Activated CD4-positive, alpha-beta T cell treated with anti-CD3 and anti-CD28 coated beads for 48 hours (primary cell): ENCODE measurements at places on chromosomes 11 and 22.

- no peak for DNase-seq
Measured at GRCh38 chr11:60332846-60333245, 5.8 kb downstream of the MS4A6E start.

DNA sequence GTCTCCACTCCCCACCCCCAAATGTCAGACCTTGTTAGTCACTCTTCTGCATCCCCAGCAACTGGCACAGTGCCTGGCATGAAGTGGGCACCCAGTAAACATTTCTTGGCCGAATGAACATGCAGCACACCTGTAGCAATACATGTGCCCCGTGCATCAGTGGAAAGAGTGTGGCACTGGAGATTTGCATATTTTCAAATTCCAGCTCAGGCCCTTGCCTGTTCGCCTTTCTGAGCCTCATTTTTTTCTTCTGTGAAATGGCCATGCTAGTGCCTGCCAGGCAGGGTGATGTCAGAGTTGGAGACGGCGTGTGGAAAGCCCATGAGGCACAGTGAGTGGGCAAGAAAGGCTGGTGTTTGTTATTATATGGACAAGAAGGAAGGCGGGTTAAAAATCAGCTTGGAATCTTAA lies 38.7 kb downstream of the CD82 start:
- no peak for DNase-seq

GRCh38 chr11:12963051-12963450 lies 46.1 kb upstream of the RASSF10 start:
- DNase-seq = no peak

GRCh38 chr22:46013460-46014416 lies 36.8 kb upstream of the WNT7B start:
- peak; percentile 95 for DNase-seq

DNA sequence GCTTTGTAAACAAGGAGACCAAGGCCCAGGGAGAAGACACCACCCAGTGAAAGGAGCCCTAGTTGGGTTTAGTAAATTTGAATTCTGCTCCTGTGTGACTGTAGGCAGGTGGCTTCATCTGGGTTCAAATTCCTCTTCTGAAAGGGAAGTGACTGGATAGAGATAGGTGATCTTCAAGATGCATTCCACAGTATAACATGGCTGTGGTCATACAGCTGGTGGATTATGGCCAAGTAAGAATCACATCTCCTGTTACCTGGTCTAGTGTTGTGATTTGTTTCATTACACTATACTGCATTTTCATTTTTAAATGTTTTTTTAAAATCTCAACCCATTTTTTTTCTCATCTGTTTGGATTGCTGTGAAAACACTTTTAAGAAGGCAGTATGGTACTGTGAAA lies 58.0 kb upstream of the PICALM start:
- DNase-seq = no peak

- no peak for DNase-seq
Measured at GRCh38 chr11:3111919-3112690, 53.0 kb downstream of the OSBPL5 start.

DNA sequence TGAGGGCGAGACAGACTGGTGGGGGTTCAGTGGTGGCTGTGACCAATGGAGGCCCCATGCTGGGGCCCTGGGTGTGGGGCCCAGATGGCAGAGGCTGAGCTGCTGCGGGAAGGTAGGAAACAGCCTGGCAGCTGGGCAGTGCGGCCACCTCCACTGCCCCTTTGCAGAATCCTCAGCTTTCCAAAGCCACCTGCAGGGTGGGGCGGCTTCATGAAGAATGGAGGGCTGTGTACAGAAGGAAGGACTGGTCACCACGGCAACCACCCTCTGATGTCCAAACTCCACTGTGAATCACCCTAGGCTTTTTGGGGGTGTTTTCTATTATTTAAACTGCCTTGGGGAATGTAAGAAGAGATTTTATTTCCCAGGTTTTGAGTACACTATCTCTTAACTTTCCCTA lies 166.3 kb upstream of the NAV2 start:
- no peak for DNase-seq

DNA sequence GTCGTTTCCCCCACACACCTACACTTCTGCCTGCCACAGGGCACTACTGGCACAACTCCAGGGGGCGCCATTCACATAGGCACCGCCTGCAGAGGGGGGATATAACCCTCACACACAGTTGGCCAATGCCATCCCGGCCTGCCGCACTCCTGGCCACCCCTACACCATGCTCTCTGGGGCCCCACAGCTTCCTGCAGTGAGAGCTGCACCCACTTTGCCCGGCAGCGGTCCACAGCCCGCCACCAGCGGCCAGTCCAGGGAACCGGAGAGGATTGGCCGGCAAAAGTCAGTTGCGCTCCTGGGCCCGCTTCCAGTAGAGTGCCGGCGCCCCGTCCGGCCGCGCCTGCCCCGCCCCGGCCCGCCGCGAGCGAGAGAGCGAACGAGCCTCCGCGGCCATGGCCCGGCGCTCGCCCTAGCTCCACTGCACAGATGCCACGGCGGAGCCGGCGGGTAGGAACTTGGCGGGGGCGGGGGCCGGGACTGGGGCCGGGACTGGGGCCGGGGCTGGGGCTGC lies 25.6 kb upstream of the SUSD2 start:
- DNase-seq = peak; percentile 65

- no peak for DNase-seq
Measured at GRCh38 chr11:72570893-72571661, 103.1 kb downstream of the PDE2A start.

DNA sequence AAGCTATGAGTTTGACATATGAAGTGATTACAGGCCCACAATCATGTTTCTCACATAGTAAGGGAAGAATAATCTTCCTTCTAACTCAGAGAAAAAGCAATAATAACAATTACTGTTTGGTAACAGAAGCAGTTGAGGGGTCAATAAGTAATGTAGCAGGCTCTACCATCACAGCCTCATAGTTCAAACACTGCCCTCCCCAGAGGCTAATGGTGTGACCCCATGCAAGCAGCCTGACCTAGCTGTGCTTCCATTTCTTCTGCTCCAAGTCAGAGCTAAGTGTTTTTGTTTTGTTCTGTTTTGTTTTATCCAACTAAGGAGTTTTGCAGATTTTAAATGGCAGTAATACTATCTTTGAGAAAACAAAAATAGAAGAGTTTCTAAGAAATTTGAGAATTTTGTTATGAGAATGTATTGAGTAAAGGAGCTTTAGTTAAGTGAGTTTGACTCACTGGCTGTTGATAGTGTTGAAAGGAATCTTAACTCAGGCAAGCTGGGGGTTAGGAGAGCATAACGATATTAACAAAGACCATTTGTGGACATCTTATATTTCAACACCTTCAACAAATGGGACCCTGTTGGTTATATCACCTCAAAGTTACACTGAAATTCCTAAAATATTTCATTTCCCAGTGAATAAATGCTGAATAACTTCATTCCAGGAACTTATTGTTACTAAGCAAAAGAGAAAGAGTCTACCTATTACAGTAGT lies 48.5 kb downstream of the GUCY1A2 start:
- no peak for DNase-seq

- no peak for DNase-seq
Measured at GRCh38 chr22:43096420-43096819, 7.2 kb upstream of the TTLL1 start.

DNA sequence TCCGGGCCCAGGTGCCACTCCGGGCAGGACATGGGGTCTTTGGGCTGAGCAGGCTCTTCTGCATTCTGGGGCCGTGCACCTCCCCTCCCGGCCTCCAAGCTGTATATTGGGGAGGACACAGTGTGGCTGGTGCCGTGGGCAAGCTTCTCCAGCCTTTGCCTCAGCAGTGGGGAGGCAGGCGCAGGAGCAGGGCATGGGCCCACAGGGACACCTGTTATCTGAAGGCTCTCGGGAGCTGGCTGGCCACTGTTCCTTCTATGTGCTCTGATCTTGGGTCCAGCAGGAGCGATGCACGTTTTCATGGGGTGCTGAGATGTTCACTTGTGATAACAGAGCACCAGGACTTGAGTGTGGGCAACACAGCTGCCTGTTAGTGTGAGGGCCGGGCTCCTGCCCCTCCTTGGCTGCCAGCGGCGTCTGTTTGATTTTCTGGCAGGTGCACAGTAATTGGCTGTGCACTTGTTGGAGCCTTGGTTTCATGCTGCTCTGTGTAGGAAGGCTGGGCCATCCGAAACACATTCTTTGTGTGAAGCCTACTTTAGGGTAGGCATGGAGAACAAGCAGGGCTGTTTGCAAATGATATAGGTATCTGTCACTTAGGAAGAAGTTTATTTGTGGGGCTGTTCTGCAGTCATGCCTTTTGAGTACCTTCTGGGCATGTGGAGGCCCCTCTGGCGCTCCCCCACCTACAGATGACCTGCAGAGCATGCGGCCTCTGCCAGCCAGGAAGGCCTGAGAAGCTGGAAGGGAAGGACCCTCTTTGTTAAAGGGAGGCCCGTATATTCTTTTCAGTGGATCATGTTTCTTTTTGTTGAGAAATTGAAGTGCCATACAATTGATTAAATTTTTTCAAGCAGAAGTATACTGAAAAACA lies 201.5 kb downstream of the TBC1D22A start:
- no peak for DNase-seq

DNA sequence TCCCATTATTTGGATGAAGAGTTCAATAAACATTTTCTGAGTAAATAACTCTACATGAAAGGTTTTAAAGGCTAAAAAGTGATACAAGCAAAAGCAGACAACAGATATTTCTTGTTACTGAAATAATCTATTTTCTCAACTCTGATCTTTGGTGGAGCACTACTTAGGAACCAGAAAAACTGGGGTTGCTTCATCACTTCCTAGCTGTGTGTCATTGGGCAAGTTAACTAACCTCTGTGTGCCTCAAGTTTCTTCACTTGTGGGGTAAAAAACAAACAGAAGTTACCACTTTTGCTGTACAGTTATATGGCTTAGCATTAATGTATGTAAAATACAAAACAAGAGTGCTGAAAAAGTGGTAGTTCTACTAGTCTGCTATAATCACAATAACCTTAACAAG lies 5.6 kb downstream of the MAPK1 start:
- no peak for DNase-seq

GRCh38 chr11:86515297-86516094 lies 140.8 kb downstream of the CCDC81 start:
- no peak for DNase-seq

GRCh38 chr22:24894220-24894975 lies 52.1 kb downstream of the LHFPL7 start:
- no peak for DNase-seq

DNA sequence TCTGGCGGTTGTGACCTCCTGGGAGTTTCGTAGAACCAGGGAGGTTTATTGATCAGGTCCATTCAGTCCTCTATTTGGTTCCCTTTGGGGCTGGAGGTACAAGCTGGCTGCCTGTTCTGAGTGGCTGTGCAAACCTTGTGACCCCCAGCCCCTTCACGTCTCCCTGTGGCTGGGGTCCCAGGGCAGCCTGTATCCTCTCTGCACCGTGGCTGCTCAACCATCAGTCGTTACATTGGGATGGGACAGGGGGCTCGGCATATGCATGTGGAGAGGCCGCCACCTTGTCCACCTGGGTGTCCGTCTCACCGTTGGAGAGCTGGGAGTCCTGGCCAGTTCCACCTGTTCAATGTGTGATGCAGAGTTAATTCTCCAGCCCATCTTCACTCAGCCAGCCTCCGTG lies 195.7 kb downstream of the TBC1D22A start:
- no peak for DNase-seq

- DNase-seq = no peak
Measured at GRCh38 chr22:37454857-37455686, 27.8 kb upstream of the ELFN2 start.

DNA sequence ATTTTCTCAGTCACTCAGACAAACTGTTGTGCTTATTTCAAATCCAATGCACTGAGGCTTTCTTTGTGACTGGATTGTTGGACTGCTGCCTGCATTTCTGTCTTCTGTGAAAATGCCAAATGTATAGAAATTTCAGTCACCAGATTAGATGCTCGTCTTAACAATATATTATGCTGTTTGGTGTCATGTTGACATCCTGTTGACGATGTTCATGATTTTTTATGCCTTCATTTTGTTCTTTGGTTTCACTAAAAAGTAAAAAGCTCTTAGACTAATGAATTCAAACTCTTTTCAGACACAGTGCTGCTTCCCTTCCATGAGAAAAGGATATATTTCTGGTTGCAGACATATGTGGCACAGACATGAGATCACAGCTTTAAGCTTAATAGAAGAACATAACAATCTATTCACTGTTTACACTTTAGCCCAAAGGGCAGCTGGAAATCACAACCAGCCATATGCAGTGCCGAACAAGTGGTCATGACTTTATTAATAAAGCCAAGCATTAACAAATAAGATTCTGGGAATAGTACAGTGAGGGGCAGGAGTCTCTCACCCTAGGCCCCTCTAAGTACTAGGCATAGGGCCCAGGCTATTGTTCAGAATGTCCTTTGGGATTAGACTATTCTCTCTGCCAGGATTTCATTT lies 9.4 kb upstream of the SOX6 start:
- no peak for DNase-seq

DNA sequence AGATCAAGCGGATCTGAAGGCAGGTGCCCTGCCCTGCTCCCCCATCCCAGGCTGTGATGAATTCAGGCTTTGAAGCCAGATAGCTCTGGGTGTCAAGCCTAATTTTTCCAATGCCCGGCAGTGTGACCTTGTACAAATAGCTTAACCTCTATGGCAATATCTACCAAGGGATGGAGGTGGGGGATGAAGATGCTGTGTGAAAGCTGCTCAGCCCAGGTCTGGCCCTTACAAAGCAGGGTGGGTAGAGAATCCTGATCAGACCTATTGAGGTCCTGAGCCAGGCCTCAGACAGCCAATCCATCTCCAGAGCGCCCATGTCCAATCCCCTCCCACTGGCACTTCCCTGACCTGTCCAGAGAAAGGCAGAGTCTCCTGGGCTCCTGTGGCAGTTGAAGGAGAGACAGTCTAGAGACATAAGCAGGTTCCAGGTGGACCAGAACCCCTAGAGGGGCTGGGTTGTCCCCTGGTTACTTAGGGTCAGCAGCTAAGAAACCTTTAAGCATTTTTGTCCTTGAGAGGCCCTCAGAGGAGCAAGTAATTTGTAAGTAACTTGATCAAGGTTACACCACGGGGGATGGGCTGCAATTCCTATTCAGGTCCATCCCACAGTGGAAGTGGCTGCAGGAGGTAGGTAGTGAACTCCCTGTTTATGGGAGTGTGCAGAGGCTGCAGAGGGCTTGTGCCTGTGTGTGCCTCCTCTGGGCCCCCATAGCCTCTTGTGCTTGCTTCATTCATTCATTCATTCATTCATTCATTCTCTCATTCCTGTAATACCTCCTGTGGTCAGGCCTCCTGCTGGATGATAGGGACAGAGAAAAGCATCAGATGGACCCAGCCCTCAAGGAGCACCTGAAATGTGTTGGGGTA lies 10.4 kb downstream of the P2RY2 start:
- no peak for DNase-seq

- DNase-seq = no peak
Measured at GRCh38 chr11:86476109-86476861, 101.6 kb downstream of the CCDC81 start.
